ENCODE measurements at places on chromosomes 16 and 17.

DNA sequence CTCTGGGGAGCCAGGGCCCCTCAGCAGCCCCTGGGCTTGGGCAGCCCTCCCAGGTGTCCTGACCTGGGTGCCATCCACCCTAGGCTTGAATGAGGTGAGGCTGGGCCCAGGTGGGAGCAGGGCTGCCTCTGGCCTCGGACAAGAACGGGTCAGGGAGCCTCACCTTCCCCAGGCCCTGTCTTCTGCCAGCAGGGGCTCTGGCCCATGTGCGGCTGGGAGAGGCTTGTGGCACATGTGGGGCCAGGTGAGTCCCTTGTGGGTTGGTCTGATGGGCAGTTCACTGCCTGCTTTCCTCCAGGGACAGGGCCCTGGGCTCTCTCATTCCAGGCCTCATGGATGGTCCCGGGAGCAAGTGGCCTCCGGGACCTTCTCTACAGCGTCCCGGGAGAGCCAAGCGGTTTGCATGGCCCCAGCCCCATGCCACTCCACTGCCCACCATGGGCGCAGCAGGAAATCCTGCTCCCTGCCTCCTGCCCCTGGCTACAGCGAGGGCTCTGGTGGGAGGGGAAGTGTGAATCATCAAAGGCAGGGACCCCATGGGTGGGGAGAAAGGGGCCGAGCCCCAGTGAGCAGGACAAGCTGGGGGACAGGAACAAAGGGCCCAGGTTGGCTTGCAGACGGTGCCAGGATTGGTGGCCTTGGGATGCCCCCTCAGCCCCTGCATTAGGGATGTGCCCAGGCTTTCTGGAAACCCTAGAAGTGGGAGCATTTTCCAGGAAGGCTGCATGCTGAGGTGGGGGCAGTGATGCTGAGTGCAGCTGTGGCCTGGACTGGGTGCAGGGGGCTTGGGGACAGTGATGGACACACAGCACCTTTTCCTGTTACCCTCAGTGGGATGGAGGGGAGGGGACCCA lies 12.2 kb downstream of the VASN start:
- DNase-seq = no peak

DNA sequence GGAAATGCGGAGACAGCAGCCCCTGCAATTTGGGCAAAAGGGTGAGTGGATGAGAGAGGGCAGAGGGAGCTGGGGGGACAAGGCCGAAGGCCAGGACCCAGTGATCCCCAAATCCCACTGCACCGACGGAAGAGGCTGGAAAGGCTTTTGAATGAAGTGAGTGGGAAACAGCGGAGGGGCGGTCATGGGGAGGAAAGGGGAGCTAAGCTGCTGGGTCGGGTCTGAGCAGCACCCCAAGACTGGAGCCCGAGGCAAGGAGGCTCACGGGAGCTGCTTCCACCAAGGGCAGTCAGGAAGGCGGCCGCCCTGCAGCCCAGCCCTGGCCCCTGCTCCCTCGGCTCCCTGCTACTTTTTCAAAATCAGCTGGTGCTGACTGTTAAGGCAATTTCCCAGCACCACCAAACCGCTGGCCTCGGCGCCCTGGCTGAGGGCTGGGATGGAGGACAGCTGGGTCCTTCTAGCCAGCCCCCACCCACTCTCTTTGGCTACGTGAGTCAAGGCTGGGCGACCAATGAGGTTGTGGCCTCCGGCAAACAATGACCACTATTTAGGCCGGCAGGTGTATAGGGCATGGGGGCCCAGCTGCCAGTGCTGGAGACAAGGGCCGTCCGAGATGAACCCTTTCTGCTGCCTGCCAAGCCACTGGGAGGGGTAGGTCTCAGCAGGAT lies 507 bp downstream of the SERPINF1 start:
- no peak for DNase-seq

DNA sequence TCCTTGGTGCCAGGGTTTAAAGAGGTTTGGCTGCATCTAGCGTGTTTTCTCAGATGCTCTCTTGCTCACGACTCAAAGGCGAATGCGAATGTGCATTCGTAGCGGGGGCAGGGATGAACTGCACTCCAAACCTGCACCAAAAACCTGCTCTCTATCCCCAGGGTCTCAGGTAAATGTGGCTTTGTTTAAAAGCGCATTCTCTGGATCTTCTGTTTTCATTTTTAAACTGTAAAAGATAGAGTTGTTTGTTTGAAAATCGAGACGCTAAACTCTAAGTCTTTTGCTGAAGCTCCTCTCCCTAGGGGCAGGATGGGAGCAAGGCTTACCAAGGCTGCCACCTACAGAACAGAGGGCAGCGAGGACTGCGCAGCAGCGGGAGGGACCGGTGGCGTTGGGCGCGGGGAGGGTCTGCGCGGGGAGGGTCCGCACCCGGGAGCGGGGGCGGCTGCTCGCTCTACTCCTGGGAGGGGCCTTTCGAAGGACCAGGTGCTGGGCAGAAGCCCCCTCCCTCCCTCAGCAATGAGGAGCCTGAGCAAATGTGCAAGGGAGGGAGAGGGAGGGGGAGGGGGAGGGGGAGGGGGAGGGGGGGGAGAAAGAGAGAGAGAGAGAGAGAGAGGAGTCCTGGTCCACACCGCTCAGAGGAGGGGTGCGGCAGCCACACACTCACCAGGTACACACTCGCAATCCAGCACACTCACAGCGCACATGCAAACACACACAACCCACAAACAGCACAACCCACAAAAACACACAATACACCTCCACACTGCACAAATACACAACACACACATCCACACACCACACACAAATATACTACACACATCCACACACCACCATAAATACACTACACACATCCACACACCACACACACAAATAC lies 142.8 kb downstream of the GRIN2A start:
- peak; percentile 49 for DNase-seq

- DNase-seq = no peak
Measured at GRCh38 chr16:3665508-3665907, 11.0 kb downstream of the DNASE1 start.

DNA sequence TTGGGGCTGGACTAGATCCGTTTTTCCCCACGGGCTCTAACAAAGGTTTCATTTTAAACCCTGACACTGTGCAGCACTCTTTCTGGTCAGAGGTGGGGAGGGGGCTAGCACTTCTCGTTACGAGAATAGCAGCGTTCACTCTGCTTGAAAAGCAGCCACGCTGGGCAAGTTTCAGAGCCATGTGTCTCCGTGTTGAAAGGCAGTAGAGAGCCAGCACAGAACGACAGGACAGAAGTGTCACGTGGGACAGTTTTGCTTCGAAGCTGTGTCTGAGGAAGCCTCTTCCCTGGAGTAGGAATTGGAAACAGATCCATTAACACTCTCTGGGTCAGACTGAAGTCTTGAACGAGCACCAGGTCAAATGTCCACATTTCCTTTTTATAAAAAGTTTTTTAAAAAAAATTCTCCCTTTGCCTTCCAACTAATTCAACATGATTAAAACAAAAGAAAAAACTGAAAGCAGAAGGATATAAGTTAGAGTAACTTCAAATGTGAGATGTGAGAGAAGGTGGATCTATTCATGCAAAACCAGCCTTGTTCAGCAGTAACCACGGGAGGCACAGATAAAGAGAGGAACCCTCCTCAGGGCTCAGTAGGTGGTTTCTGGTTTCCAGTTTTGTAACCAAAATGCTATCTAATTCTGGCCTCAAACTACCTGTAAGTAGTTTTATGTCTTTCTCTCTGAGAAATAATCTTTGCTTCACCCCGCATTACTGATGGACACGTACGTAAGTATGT lies 65.0 kb downstream of the SMG6 start:
- DNase-seq = no peak

DNA sequence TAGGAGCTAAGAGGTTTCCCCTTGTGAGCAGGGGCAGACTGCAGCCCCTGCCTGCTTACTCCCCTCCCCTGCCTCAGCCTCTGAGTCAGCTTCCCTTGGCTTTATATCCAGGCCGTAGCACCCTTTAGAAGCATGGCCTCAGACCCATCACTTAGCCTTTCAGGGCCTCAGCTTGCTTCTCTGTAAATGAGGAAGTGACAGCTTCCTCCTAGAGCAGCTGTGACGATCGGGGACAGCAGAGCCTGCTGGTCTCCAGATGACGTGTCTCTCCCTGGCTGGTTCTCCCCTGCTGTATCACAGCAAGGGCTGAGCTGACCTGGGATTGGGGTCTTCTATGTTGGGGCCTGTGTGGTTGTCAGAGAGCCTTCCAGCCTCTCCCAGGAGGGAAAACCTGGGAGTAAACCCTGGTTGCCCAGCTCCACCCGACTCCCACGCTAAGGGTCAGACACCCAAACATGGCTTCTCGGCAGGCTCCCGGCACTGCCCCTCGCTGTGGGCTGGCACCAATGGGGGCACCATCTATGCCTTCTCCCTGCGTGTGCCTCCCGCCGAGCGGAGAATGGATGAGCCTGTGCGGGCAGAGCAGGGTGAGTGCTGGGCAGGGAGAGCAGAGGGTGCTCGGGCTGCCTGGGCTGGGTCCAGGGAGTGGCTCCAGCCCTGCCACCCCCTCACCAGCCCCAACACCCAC lies 16.3 kb upstream of the MYO15B start:
- no peak for DNase-seq

DNA sequence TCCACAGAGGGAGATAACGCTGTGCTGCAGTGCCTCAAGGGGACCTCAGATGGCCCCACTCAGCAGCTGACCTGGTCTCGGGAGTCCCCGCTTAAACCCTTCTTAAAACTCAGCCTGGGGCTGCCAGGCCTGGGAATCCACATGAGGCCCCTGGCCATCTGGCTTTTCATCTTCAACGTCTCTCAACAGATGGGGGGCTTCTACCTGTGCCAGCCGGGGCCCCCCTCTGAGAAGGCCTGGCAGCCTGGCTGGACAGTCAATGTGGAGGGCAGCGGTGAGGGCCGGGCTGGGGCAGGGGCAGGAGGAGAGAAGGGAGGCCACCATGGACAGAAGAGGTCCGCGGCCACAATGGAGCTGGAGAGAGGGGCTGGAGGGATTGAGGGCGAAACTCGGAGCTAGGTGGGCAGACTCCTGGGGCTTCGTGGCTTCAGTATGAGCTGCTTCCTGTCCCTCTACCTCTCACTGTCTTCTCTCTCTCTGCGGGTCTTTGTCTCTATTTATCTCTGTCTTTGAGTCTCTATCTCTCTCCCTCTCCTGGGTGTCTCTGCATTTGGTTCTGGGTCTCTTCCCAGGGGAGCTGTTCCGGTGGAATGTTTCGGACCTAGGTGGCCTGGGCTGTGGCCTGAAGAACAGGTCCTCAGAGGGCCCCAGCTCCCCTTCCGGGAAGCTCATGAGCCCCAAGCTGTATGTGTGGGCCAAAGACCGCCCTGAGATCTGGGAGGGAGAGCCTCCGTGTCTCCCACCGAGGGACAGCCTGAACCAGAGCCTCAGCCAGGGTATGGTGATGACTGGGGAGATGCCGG lies 769 bp downstream of the CD19 start:
- no peak for DNase-seq

DNA sequence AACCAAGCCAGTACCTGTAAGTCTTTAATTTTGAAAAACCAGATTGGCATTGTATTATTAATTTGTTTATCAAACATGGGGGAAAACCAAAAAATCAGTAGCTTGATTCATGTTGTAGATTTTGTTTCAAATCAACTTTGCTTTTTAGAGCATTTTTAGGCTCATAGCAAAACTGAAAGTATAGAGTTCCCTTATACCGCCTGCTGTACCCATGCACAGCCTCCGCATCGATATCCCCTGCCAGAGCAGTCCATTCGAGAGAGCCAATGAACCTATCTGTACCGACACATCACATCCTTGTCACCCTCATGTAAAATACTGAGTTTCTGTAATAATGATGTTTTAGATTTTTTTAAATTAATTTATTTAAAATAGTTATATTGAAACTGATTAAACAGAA lies 16.2 kb upstream of the MRC2 start:
- no peak for DNase-seq

- DNase-seq = no peak
Measured at GRCh38 chr16:87818533-87819161, 50.7 kb downstream of the SLC7A5 start.

- no peak for DNase-seq
Measured at GRCh38 chr17:75647061-75647460, 13.8 kb downstream of the SMIM5 start.

DNA sequence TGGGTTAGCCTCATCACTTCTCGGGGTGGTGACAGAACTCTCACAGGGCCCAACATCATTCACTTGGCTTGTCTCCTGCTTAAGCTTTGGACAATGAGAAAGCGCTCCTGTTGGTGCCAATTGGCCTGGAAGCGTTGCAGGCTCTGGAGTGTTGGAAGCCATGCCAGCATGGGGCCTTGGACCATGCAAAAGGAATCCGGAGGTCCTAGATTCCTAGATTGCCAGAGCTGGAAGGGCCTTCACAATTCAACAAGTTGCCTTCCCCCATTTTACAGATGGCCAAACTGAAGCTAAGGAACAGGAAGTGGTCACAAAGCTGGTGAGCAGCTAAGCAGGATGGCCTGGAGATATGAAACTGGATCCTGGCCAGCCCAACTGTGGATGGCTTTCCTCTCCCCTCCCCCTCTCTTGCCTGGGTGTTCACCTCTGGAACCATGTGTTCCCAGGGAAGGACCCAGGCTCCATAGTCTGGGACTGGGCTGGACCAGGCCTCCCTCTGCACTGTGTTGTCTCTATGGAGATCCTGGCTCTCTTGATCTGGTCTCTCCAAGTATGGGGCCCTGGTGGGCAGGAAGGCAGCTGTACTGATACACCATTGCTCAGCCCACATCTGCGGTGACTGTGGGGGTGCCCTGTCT lies 6.0 kb upstream of the IGFBP4 start:
- DNase-seq = no peak

DNA sequence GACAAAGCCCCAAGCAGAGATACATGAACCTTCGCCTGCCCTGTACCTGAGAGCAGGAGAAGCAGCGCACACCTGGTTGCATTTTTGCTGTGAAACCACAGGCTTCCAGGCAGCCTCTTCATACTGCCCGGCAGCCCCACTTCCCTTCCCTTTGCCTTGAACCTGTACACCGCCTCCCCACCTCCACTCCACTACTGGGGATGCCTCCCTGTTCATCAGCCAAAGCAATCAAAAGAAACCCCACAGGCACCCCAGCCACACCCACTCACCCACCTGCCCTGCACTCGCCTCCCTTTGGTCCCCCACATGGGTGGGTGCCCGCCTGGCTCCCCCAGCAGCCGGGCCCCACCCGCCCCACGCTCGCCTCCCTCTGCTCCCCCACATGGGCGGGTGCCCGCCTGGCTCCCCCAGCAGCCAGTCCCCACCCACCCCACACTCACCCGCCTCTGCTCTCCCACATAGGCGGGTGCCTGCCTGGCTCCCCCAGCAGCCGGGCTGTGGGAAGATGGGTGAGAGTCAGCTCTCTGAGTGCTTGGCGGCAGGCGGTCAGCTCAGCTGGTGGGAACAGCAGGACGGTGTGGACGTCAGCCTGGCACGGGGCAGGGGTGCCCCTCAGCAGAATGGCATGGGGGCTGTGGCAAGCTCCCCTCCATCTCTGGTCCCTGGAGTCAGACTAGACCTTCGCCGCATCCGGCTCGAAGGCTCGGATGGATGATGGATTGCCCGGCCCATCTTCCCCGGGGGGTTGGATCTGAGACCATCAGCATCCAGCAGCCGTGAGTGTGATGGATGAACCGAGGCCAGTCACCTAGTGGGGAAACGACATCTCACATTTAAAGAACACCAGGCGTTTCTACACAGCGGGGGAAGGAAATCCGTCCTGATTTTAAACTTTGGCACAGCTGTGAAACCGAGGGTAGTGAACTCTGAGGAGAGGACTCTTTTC lies 135.6 kb downstream of the BANP start:
- no peak for DNase-seq
